ENCODE measurements at places on chromosomes 7 and 10.

DNA sequence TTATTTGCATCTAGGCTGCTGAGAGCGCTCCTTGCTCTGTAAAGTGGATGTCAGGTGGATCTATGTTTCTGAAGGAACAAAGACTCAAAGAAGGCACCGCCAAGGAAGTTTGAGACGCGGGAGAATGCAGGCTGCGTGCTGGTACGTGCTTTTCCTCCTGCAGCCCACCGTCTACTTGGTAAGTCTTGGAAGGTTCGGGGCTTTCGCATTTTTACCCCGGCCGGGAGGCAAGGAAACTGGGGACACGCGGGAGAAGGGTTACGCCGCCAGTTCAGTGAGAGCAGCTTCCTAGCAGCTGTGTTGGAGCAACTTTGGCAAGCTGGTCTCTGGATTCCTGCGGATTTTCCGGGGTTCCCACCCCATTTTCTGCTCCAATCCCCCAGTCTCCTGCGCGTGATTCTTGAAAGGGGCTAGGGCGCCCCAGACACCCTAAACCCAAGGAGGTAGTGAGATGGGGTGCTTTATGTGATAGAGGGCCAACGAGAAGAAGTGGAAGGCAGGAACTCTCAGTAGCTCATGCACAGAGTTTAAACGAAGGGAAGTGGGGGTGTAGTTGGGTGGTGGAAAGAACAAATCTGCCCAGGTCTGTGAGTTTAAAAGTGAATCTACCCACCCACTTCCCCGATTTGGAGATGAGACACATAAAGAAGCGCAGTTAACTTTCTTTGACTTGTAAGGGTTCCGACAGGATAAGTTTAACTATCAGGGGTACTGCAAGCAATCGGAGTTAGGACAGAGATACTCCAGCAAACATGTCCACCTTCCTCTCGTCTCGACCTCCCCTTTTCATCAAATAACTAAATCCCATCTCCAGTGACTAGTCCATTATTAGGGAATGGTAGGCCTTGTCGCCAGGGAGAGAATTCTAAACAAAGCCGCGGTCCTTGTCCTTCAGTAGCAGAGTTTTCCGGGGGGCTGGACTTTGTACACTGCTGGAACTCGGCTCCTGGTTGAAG lies 2.5 kb downstream of the NXPH1 start:
- DNase-seq: no peak

DNA sequence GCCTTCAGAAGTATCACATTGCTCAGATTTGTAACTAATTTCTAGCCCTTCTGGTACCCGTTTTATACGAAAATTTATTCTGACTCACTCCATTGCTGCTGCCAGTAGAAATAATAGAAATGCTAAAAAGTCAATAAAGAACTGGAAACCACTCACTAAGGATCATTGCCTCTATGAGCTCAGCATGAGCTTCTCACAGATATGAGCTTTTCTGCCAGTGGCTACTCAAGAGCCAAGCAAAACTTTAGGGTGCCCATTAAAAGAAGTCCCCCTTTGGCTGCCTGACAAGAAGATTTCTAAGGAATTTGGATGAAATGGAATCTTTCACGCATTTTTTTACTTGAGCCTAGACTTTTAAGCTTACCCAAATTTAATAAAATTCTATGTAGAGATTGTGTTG lies 52.5 kb downstream of the GPR37 start:
- no peak for DNase-seq

DNA sequence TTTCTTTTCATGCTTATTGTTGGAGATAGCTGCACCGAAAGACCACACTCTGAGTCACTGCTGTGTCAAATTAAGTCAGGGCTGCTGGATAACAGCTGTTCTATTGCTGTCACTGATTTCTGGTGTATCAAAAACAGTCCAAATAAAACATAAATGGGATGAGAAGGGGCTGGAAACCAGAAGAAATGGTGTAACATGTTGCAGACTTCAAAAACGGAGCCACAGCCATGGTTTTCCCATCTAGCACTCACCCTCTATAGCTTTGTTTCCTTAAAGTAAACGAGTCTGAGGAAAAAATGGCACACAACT lies 103.3 kb upstream of the DIP2C start:
- DNase-seq: no peak

GRCh38 chr7:84190016-84190705 lies 4.4 kb downstream of the SEMA3A start:
- DNase-seq: no peak

DNA sequence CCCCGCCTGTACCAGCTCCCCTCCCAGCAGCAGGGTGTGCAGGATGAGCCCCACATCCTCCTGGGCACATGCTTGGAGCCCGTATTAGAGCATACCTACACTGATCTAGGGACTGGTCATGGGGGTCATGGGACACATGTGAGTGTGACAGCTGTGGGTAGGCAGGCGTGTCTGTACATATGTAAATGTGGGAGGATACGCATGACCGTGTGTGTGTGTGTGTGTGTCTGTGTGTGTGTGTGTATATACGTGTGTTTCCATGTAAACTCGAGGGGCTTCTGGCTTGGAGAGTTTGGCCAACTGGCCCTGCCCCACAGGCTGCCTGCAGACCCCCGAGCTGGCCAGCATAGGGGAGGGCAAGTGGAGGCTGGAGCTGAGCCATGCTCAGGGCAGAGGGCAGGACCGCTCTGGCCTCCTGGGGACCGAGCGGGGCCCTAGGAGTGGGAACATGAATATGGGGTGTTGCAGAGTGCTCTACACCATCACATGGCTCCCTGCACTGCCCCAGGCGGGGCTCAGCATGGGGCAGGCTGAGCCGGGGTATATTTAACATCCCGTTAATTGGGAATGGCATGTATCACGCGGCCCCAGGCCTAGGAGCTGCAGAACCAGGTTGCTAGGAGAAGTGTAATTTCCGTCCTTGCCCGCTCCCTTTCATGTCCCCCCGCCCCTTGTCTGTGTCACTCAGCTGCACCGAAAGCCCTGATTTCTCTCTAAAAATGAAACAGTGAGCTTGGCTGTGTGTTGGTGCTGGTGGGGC lies 152.7 kb upstream of the PCBD1 start:
- no peak for DNase-seq

DNA sequence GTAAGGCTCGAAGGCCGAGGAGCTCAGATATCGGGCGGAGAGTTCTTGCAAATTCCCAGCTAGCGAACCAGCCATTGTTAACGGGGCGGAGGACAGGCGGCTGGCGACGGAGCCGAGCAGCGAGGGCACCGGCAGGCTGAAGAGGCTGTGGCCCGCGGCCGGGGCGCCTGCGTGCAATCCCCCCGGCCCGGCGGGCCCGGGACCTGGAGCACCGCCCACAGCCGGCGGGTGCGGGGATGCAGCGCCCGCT lies 4.1 kb downstream of the VAX1 start:
- DNase-seq: no peak

DNA sequence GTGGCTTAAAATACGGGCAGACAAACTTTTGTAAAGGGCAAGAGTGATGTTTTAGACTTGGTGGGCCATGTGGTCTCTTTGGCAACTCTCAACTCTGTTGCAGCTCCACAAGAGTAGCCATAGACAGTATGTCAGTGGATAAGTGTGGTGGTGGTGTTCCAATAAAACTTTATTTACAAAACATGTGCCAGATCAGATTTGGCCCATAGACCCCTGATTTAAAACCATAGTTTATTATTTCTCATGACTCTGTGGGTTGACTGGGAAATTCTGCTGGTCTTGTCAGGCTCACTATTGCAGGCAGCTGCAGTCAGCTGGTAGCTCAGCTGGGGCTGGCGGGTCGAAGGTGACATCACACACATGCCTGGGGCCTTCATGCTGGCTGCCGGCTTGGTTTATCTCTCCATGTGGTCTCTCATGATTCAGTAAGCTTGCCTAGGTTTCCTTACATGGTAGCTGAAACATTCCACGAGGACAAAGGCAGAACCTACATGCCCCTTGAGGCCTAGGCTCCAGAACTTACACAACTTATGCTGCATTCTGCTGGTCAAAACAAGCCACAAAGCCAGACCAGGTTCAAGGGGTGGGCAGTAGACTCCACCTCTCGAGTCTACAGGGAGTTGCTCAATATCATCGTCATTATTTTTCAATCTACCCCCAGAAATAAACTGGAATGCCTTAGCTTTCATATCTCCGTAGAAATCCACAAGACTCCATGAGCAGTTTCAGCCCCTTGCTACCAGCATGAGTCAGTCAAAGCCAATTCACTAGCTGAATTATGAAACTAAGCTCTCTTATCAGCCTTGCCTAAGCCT lies 245.7 kb downstream of the WDR11 start:
- peak; percentile 10 for DNase-seq

GRCh38 chr7:97381815-97382554 lies 264.5 kb downstream of the SDHAF3 start:
- DNase-seq: no peak

- peak; percentile 14 for DNase-seq
Measured at GRCh38 chr10:105358911-105359310, 717.8 kb downstream of the SORCS3 start.

- no peak for DNase-seq
Measured at GRCh38 chr7:91291902-91292301, 27.7 kb downstream of the FZD1 start.

GRCh38 chr10:42476101-42476500 lies 162.3 kb downstream of the ZNF33B start:
- no peak for DNase-seq

DNA sequence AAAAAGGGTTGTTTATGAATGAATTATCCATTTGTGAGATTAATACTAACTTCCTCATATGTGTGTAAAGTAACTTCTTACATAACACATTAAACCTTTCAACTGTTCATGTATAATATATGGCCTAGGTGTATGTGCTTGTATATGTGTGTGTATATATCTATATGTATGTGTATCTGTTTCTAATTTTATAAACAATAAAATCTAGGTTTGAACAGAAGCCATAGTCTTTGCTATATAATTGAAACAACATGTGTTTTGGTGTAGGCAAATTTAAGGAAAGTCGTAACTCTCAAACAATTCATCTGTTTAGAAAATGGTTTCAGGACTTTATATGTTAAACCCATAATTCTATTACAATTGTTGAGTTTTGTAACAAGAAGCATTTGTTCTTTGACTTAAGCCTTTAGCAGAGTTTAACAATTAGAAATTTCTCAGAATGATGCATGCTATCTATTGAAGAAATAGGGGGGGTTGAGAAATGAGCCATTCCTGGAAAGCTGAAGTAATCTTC lies 103.3 kb downstream of the BBS9 start:
- DNase-seq: peak; percentile 69

- DNase-seq: no peak
Measured at GRCh38 chr7:36978461-36978860, 254.2 kb upstream of the AOAH start.

DNA sequence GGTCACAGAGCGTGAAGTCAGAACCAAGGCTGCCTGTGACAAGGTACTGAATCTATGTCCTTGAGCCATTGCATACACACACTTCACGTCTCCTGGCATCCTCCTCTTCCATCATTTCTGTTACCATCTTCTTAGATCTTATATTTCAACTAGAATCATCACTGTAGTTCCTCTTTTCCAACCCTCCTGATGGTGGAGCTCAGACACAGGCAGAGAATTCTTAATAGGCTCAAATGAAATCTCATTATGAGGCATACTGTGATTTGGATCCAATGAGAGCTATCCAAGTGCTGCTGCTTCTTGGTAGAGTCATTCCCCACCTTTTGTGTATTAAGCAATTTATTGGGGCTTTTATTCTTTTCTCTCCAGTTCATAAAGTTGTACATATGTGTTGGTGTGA lies 113.2 kb downstream of the CALCR start:
- no peak for DNase-seq

- DNase-seq: no peak
Measured at GRCh38 chr7:19752020-19752419, 21.4 kb downstream of the TMEM196 start.

GRCh38 chr7:130490888-130491804 lies 739 bp upstream of the MEST start:
- no peak for DNase-seq

GRCh38 chr10:1048349-1048731 lies 579 bp downstream of the IDI1 start:
- no peak for DNase-seq

- no peak for DNase-seq
Measured at GRCh38 chr10:88411772-88412349, 171.3 kb downstream of the RNLS start.

DNA sequence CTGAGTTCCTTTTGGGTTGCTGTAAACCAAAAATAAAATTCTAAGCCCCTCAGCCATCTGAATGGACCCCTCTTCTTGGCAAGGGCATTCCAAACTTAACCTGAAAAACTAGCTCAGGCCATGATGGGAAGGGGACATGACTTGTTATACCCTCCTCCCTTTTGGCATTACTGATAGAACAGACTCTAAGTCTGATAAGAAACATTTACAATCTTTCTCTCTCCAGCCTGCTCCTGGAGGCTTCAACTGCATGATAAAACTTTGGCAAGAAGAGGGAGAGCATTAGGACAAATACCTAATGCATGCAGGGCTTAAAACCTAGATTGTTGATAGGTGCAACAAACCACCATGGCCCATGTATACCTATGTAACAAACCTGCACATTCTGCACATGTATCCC lies 40.9 kb upstream of the ATOH7 start:
- no peak for DNase-seq

GRCh38 chr7:45897042-45897690 lies 8.9 kb downstream of the IGFBP1 start:
- DNase-seq: peak; percentile 70

- no peak for DNase-seq
Measured at GRCh38 chr10:86177537-86178155, 188.9 kb downstream of the GRID1 start.

DNA sequence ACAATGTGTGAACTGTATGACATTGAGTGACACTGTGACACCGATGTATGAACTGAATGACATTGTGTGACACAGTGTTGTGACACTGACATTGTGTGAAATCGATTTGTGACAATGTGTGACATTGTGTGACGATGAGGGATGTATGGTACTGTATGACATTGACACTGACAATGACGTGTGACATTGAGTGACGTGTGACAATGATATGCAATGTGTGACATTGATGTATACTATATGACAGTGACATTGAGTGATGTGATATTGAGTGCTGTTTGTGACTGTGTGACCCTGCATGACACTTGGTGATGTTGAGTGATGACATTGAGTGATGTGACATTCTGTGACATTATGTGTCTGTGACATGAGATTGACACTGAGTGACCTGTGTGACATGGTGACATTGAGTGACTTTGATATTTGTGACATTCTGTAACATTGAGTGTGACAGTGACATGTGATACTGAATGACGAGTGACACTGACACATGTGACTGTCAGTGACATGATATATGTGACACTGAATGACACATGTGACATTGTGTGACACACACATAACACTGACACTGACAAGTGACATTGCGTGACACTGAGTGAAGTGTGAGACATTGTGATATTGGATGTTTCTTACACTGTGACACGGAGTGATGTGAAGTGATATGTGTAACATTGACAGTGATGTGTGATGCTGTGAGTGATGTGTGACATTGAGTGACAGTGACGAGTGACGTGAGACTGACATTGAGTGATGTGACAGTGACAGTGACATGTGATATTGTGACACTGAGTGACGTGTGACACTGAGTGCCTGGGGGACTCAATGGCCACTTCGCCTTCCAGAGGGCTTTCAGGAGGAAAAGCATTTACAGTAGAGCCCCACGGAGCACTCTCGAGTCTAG lies 167.5 kb downstream of the PRKAG2 start:
- DNase-seq: no peak

- no peak for DNase-seq
Measured at GRCh38 chr7:69981646-69982045, 383.4 kb downstream of the AUTS2 start.
